Muscle of leg (tissue), 16 donors: ENCODE measurements at places on chromosomes 3 and 15. TPM values are rescaled to one million over a fixed set of nuclear protein-coding genes. Genes with fewer than 3 reads are reported as not detected.

DNA sequence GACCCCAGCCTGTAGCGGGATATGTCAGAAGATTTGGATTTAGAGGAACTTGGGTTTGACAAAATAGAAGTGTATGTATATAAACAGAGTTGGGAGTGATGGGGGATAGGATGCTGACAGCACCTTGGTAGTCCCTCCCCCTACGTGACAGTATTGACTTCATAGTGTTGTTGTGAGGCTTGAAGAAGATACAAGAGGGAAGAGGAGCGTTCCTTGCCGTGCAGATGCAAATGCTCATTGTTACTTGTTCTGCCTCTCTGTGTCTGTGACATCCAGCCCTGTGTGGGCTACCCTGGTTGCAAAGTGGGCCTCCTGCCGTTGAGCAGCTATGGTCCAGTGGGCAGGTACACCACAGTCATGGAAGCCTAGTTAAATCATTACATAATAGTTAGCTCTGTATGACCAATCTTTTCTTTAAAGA, 45.0 kb downstream of the SMAD3 start:
- peaks cover 51% of the 10 kb centered on the region for H3K4me1 ChIP-seq
- no peak overlapping the region for H3K27ac ChIP-seq
- no peak for DNase-seq
- no peaks in the 10 kb centered on the region for H3K27me3 ChIP-seq

DNA sequence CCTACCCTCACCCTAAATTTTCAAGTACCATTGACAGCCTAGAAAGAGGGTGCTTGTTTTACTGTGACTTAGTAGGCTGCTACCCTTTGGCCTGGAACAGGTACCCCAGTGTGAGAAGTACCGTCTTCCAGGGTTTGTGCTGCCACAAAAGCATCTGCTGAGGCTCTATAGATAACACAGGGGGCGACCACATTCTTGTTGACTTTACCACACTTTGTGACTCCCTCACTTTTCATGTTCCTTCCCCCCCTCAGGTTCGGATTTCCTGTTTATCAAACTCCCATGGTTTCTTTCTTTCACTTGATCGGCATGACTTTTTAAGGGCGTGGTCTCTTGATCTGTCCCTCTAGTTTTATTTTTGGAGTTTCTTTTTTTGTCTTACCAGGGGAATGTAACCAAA, 23.5 kb downstream of the EXOG start:
- no peak overlapping the region for H3K4me3 ChIP-seq
- no peaks in the 10 kb centered on the region for H3K27me3 ChIP-seq
- no peaks in the 10 kb centered on the region for H3K4me1 ChIP-seq
- DNase-seq, result no peak
- peaks cover 34% of the 10 kb centered on the region for H3K36me3 ChIP-seq

- peak; percentile 38 for DNase-seq
- H3K4me1 ChIP-seq, result no peaks in the 10 kb centered on the region
- H3K27me3 ChIP-seq, result no peaks in the 10 kb centered on the region
- H3K36me3 ChIP-seq, result no peaks in the 10 kb centered on the region
- no peak overlapping the region for H3K27ac ChIP-seq
These were observed 1146.4 kb downstream of the NAALADL2 start for GRCh38 chr3:176005564-176005963.

- H3K4me1 ChIP-seq, result no peaks in the 10 kb centered on the region
- no peak for DNase-seq
- no peak overlapping the region for H3K4me3 ChIP-seq
These were observed 13.5 kb downstream of the RAB6B start for GRCh38 chr3:133881939-133882825.

DNA sequence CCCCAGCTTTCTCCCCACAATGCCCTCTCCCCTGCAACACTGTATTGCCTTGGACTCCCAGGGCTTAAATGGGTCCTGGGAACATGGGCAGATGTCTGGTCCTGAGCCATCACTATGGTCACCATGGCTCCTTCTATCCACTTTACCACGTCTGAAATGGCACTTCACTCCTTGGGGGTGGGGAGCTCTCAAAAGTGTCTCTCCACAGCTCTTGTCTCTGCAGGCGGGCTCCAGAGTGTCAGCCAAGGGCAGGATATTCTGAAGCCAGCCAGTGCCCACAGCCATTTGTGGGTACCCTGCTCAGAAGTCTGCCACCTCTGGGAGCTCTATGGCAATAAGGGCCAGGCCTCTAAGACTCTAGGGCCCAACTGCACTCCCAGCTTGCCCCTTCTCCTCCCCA, 163.9 kb downstream of the PPM1L start:
- H3K36me3 ChIP-seq, result no peaks in the 10 kb centered on the region
- DNase-seq, result no peak
- H3K27me3 ChIP-seq, result no peaks in the 10 kb centered on the region
- H3K4me3 ChIP-seq, result no peak overlapping the region
- no peaks in the 10 kb centered on the region for H3K4me1 ChIP-seq

DNA sequence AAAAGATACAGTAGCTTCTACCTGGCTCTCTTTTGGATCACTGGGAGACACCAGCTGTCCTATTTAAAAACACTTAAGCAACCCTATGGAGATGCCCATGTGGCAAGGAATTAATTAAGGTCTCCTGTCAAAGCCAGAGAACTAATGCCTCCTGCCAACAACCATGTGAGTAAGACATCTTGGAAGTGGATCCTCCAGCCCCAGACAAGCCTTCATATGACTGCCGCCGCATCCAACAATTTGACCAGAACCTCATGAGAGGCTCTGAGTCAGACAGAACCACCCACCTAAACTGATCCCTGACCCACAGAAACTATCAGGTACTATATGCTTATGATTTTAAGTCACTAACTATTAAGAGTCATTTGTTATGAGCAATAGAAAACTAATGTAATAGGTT, 22.3 kb downstream of the IFT80 start:
- H3K27ac ChIP-seq, result no peak overlapping the region
- no peaks in the 10 kb centered on the region for H3K4me1 ChIP-seq
- no peak for DNase-seq
- no peak overlapping the region for H3K4me3 ChIP-seq

DNA sequence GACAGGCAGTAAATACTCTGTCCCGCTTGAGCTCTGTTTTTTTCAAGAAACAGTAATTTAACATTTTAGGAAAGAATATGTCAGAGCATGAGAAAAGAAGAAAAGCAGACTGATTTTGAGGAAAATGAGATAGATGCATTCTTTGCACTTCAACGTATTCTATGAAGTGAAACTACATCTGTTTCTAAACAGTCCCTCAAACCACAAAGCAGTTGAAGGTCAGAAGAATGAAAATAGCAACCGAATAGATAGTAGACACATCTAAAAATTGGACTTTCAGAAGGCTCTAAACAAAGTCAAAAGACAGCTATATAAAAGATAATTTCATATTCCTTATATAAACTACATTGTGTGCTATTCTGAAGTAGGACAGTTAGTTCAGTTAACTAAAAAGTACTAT, 172.6 kb upstream of the LRRC3B start:
- DNase-seq, result no peak
- no peak overlapping the region for H3K27ac ChIP-seq
- no peaks in the 10 kb centered on the region for H3K36me3 ChIP-seq

DNA sequence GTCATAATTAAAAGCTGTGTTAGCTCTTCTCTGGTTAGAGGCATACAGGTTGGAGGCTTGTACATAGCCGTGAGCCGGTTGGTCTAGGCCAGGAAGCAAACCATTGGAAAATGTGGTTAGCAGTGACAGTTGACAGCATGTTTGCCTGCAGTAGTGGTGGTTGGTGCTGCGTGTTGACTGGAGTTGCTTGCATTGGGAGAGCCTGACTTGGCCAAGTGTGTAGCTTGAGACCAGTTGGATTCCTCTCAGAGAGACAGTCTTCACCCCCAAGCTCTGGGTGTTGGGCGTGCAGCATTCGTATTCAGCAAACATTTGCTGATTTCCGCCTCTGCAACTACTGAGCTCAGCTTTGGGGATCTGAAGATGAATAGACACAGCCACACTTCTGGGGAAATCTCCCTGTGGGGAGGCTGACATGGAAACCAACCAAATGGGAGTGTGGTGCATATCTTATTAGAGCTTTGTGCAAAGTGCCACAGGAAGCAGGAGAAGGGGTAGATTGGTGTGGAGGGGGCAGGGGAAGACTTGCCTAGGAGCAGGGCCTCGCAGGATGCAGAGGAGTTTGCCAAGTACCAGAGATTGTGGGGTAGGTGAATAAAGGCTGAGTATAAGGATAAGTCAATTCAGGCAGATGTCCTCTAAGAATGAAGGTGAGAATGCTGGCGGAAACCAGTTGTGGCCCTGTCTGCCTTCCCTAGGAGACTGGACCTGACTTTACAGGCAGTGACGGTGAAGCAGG, 83.5 kb downstream of the IGF1R start:
- H3K27me3 ChIP-seq, result no peaks in the 10 kb centered on the region
- H3K4me1 ChIP-seq, result peaks cover 35% of the 10 kb centered on the region
- H3K36me3 ChIP-seq, result no peaks in the 10 kb centered on the region
- no peak overlapping the region for H3K4me3 ChIP-seq
- H3K27ac ChIP-seq, result peak overlapping the region; percentile 1

Gene RTP1
- 0.04 TPM for total RNA-seq

DNA sequence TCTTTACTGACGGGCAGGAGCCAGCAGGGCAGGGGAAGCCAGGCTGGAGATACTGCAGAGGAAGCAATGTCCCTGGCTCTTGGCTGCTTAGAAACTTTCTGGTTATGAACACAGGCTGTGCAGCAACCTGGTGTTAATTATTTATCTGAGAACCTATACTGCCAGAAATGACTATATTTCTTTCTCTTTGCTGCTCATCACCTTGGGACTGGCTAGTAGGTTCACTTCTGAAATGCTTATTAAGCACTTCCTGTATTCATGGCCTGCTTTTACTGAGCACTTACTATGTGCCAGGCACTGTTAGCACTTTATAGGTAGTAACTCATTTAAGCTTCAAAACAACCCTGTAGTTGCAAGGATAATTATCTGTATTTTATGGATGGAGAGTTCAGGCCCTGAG, 57.6 kb downstream of the RAB11A start:
- DNase-seq, result no peak
- H3K27me3 ChIP-seq, result no peaks in the 10 kb centered on the region
- no peaks in the 10 kb centered on the region for H3K36me3 ChIP-seq
- H3K4me3 ChIP-seq, result no peak overlapping the region
- H3K4me1 ChIP-seq, result no peaks in the 10 kb centered on the region

DNA sequence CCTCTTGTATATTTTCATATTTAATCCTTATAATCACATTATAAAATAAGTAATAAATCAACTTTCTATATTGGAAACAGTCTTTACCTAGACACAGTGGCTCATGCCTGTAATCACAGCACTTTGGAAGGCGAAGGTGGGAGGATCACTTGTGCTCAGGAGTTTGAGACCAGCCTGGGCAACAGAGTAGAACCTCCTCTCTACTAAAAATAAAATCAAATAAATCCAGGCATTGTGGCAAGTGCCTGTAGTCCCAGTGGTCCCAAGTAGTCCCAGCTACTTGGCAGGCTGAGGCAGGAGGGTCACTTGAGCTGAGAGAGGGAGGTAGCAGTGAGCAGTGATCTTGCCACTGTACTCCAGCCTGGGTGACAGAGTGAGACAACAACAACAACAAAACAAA, 975.1 kb downstream of the ROBO1 start:
- no peaks in the 10 kb centered on the region for H3K36me3 ChIP-seq
- H3K27ac ChIP-seq, result no peak overlapping the region
- H3K27me3 ChIP-seq, result no peaks in the 10 kb centered on the region
- no peak for DNase-seq
- H3K4me3 ChIP-seq, result no peak overlapping the region

DNA sequence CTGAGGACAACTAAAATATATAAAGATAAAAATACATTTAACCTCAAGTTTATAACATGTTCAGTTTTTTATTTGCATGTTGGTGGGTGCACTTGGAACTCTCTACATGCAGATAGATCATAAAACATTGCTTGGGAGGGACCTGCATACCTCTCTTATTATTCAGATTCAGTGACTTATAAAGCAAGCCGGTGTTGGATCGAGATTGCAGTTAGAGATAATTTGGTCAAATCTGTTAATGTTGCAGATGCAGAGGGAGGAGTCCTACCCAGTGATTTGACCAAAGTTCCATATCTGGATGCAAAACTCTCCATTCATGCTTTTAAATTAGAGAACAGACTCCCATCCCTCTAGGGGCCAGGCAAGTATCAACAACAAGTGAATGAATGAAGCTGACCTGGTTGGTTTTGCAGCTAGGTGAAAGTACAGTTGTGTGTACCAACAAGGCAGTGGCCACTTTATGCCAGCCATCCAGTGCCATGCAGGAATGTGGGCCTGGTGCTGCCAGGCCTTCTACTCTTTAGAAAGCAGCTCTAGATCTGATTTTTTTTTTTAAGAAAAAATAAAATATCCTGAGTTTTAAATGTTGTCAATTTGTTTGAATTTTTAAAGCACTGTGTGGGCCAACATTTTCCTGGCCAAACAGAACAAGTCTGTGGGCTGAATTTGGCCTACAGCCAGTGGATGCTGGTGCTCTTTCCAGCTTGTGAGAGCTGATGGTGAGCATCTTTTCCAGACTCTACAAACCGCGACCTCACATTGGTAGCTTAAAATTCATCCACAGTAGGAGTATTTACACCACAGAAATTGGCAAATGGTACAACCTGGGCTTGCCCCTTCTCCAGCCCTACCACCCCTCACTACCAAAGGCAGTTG, 12.3 kb downstream of the CDIN1 start:
- no peaks in the 10 kb centered on the region for H3K27me3 ChIP-seq
- DNase-seq, result peak; percentile 32
- H3K27ac ChIP-seq, result no peak overlapping the region
- H3K4me3 ChIP-seq, result no peak overlapping the region
- H3K4me1 ChIP-seq, result no peaks in the 10 kb centered on the region
- no peaks in the 10 kb centered on the region for H3K36me3 ChIP-seq

Gene TUSC7
- total RNA-seq, result not detected

- H3K4me3 ChIP-seq, result no peak overlapping the region
- peaks cover 9% of the 10 kb centered on the region for H3K4me1 ChIP-seq
- no peaks in the 10 kb centered on the region for H3K27me3 ChIP-seq
- H3K36me3 ChIP-seq, result no peaks in the 10 kb centered on the region
- DNase-seq, result no peak
- no peak overlapping the region for H3K27ac ChIP-seq
These were observed 2.3 kb upstream of the EIF1B start for GRCh38 chr3:40307176-40307575.

Gene GHSR
- total RNA-seq, result not detected
